Natural killer cell (primary cell): ENCODE measurements at places on chromosomes 2 and 18. TPM values are rescaled to one million over a fixed set of nuclear protein-coding genes. Genes with fewer than 3 reads are reported as not detected.

COL4A3 gene
- total RNA-seq = 0.45 TPM

LYPD6 gene
- not detected for total RNA-seq

ZNF638 gene
- total RNA-seq = 104 TPM

CTLA4 gene
- total RNA-seq = 0.78 TPM
